CD4-positive, alpha-beta T cell treated with Interleukin-21 for 1 hour (primary cell): ENCODE measurements at places on chromosomes 12 and 14.

DNA sequence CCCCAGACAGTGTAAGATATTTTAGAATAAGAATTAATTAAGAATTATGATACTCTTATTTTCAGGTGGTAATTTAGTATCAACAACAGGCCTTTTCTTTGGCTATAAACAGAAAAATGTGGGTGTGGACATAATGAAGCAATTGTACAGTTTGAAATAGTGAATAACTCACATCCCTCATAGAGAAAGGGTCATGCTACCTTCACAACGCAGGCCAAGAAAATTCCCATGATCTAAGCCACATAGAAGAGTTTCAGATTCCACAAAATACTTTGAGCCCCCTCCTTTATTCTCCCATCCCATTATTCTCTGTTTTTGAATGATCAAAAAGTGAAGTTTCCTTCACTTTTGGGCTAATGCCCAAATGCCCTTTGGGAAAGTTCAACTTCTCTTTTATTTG is 23.5 kb upstream of the DHRS7 start:
- DNase-seq: no peak

DNA sequence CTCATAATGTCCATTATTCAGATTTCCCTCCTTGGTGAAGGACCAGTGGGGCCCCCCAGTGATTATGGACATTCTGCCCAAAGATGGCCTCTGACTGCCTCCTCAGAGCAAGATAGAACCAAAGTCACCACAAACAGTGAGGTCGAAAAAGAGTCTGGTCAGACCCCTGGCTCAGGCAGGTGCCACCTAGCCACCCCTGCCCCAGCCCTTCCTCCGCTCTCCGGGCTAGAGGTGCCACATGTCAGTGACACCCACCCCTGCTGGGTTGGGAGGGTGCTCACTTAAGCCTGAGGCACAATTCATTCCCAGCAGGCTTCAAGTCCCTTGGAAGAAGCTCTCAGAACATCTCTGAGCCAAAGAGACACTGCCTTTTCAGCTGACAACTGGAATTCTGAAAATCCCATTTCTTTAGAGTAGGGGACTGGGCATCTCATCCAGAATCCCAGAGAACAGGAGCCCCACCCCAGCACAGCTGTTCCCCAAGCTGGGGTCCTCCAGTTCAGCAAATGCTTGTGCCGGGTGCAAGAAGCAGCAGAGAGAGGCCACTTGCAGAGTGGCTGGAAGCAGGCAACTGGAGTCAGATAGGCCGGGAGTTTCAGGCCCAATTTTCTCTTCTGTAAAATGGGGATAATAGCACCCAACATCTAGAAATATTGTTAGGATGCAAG is 50.3 kb downstream of the ISCA2 start:
- no peak for DNase-seq

DNA sequence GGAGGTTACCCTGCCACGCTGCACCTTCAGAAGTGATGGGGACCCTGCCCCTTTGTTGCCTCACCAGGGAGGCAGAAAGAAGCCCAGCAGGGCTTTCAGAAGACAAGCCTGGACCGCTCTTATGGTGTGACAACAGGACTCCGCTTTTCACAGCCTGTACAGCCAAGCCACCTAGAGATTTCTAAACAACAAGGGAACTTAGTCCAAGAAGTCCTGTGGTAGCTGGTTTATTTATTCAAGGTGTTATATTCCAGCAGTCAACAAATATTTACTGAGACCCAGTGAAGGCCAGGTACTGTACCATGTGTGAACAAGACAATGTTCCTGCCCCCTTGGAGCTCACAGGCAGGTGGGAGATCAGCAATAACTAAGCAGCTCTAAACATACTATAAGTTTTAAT is 4.0 kb upstream of the TMEM229B start:
- DNase-seq: no peak

DNA sequence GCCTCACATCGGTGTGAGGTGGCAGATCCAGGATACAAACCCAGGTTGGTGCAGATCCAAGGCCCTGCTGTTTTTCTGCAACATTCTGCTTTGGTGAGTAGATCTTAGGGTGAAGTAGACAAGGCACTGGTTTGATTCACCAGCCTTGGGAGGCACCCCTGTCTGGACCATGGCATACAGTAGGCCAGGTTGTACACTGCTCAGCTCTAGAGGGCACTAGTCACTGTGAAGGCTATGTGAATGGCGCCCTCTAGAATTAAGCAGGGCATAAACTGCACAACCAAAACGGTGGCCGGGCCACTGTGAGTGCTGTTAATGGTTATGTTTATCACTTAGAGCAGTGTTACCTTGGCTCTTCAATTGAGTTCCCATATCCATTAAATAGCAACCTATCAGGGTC is 280.6 kb upstream of the PWP1 start:
- DNase-seq: peak; percentile 35

GRCh38 chr12:57591782-57592325 is 862 bp downstream of the PIP4K2C start:
- DNase-seq: no peak

DNA sequence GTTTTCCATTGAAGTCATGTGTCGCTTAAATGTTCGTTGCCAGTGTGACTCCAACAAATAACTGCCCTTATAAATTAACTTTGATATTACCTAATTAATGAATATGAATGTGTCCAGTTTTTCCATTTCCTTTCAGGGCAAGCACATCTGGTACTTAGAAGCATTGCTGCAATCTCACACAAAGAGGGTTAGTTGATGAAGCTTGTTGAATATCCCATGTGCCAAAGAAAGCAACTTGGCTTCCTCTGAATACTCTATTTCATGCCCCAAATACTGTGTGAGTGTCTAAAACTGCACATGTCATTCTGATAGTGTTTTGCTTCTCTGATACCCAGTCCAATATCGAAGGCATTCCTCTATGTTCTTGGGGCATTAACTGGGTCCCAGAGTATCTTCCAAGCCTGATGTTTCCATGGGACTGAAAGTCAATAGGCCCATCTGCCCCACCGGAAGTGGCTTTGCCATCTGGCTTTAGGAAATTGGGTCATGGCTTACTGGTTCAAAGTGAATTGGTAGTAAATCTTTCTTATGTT is 75.8 kb upstream of the CNTN1 start:
- no peak for DNase-seq

- no peak for DNase-seq
These were observed 12.6 kb upstream of the OAS1 start for GRCh38 chr12:112894128-112894527.

- DNase-seq: no peak
These were observed 141.6 kb upstream of the AVPR1A start for GRCh38 chr12:63292471-63293221.

- DNase-seq: no peak
These were observed 285.2 kb upstream of the SYT10 start for GRCh38 chr12:33724867-33725266.

DNA sequence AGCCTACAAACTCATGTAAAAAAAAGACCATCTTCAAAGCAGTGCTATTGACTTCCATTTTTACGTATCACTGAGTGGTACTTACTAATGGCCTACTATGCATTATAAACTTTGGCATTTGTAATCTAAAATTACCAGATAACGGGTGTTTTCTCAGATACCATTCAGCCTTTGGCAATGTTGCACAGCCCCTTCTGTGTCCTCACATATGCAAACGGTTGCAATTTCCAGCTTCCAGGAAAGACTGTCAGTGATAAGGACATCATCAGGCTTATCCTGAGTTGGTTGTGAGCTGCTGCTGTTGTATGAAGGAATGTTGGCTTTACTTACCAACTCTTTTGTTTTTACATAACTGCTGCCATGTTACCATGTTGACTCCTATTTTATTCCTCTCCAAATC is 1.6 kb upstream of the SLC6A13 start:
- no peak for DNase-seq

- DNase-seq: no peak
These were observed 1.5 kb downstream of the RASAL1 start for GRCh38 chr12:113134071-113134470.

DNA sequence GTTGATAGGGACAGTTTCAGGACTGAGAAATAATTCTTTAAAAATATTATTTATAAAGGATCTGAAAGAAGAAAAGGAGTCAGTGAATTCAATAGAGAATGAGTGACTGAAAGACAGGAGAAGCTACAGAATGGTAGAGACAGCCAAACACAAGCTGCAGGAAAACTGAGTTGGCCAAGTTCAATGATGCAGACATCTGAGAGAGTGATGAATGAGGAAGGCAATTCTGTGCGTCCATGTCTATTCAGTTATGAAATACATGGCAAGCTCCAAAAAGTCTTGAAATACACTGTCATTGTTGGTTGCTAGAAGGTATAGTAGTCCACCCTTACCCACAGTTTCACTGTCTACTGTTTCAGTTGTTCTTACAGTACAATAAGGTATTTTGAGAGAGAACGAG is 6.8 kb downstream of the LRRC74A start:
- DNase-seq: no peak

DNA sequence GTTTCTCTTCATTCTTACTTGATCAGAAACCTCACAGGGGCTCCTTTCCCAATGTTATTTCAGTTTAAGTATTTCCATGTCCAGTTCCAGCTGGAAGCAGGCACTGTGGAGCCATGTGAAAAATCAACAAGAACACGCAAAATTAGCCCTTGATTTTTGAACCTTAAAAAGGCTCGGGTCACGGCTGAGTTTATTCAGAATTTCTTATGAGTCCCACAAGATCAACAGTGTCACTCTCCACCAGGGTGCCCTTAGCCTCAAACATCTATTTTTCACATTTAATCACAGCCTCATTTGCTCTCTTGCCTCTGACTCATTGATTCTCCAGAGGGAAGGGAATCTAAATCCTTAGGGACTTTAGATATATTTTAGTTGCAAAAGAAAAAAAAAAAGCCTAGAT is 157.7 kb upstream of the AVPR1A start:
- DNase-seq: no peak

DNA sequence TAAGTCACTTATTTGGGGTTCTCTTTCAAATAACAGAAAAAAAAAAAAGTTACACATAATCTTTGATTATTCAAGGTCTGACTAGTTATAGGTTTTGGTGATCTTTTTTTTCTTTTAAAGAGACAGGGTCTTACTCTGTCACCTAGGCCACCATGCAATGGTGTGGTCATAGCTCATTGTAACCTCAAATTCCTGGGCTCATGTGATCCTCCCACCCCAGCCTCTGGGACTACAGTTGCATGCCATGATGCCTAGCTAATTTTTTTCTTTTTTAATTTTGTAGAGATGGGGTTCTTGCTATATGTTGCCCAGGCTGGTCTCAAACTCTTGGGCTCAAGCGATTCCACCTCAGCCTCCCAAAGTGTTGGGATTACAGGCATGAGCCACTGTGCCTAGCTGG is 56.5 kb upstream of the CFL2 start:
- DNase-seq: no peak

GRCh38 chr14:34213332-34213731 is 248.7 kb downstream of the SPTSSA start:
- no peak for DNase-seq

GRCh38 chr14:92502541-92503286 is 10.9 kb upstream of the RIN3 start:
- no peak for DNase-seq

DNA sequence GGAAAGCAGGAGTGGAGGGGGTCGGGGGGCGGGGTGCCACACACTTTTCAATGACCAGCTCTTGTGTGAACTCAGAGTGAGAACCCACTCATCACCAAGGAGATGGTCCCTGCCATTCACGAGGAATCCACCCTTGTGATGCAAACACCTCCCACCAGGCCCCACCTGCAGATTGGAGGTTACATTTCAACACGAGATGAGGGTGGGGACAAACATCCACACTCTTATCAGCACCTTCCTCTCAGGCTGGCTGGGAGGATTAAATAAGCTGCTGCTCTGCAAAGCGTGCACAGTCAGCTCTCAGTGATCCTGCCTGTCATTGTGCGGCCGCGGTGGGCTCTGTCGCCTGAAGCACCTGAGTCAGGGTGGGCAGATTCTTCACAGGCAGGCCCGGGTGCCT is 39.7 kb downstream of the AACS start:
- DNase-seq: no peak

DNA sequence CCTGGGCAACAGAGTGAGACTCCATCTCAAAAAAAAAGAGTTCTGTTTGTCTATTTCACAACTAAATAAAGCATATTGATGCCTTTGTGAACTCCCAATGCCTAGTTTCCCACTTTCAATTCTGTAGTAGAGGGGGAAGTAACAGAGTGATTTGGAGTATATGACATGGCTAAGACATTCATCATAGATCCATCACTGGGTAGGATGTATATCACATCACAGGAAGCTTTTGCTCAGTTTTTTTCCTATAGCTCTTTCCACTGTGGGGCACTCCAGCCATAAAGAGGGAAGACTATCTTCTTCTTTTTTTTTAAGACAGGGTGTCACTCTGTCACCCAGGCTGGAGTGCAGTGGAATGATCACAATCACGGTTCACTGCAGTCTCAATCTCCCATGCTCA is 154.0 kb upstream of the BCL2L14 start:
- no peak for DNase-seq

DNA sequence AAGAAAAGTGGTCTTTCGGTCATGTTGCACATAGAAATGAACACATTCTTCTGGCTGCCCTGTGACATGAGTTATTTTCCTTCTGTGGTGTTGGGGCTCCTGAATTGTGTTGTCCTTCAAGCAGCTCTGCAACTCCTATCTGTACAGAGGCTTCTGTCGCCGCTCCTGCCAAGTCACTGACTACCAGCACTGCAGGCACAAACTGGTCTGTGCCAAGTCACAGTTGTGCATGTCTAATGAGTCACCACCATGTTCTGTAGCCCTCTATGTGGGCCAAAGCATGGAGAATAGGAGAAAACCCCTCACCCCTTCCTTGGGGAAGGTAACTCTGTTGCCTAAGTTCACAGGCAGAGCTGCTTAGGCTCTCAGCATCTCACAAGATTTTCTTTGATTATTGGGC is 283.3 kb downstream of the RPL10L start:
- no peak for DNase-seq

GRCh38 chr12:31009976-31010375 is 63.7 kb upstream of the DDX11 start:
- no peak for DNase-seq

DNA sequence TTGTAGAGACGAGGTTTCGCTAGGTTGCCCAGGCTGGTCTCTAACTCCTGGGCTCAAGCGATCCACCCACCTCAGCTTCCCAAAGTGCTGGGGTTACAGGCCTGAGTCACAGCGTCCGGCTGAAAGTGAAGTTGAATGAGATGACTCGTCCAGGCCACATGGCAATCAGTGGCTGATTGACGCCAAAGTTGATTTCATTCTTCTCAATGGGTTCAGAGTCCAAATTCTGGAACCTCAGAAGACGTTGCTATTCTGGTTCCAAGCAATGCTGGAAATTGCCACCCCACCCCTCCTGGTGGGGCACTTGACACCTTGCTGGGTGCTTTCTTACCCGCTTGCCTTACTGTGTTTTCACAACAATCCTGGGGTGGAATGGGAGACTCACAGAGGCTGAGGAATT is 14.9 kb downstream of the ABCB9 start:
- DNase-seq: no peak

DNA sequence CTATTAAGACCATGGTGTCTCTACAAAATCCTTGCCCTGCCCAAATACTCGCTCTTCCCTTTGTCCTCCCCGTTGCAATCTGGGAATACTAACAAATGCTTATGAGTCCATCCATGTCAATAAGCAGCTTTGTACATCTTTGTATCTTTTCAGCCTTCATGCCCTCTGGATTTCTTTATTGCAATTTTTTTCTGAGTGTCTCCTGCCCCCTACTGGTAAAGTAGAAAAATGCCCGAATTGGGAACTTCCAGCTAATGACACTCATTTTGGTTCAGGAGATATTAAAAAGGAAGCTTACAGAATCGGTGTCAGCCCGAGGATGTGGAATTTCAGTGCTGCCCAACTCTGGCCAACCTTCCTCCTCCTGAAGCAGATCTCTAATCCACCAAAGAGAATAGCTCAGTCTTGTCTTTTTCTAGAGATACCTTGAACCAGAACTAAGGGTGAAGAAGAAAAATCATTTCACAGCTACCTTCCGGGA is 46.0 kb downstream of the SH2B3 start:
- DNase-seq: peak; percentile 83

GRCh38 chr12:49708851-49709250 is 1.6 kb upstream of the FMNL3 start:
- no peak for DNase-seq
